ENCODE measurements at places on chromosomes 1 and 21.
A peak's percentile ranks its signal among the peaks of the same experiment; 100 is the strongest.

- no peak for DNase-seq
Observed at GRCh38 chr1:172745014-172745413, 86.1 kb downstream of the FASLG start.

DNA sequence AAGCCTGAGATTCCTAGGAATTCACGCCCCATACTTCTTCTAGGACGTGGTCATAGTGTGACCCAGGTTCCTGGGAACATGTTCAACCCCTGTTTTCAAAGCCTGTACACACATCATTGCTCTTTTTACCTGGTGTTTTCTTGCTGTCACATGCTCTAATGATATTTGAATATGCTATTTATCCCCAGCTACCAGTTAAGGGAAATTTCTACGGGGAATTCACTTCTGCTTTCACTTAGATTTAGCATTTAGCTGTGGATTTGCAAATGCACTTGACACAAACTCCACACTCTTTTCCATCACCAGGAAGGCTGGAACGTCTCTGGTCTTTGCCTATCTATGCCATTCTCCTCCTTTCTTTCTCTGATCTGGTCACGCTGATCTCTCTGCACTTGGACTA is 11.3 kb upstream of the SAMSN1 start:
- DNase-seq: no peak

GRCh38 chr1:6273380-6273891 is 12.5 kb upstream of the GPR153 start:
- DNase-seq: no peak

DNA sequence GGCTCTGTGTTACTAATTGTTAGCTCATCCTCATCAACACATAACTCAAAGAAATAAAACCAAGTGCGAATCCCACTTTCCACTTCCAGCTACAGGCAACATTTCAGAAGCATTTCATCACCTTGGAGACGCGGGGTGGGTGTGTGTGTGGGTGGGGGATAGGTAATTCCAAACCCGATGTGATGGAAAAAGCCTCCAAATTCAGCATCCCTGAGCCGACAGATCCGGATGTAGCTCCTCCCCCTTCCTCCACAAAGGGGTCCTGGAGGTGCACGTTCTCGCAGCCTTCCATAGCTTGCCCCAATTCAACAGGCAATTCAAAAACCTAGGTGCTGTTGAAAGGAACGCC is 486 bp downstream of the HSPA13 start:
- peak; percentile 60 for DNase-seq

DNA sequence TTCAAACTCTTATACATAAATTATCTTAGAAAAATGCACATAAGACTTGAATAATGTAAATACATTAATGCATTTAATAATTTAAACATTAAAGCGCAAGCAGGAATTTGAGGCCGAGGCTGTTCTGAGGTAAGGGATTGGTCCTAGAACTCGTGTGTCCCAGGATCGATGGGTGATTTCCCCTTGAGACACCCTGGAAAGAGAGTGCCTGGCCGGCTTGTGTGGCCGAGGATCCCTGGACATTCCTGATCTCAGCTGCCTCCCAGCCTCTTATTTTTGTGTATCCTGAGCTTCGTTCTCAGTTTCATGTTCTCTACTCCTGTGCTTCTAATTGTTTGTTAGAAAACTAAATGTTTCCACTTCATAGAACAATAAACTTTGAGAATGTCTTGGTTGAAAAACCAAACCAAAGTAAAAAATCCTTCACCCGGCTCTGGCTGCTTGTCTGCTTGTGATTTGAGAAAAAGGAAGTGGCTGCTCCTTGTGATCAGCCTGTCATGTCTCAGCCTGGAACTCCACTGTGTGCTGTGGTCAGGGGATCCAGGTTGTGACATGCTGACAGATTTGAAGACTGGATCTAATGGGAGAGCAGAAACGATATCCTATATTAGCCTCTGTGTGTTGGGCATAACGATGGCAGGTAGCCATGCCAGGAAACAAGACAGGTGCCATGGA is 40.7 kb downstream of the PEX14 start:
- no peak for DNase-seq

DNA sequence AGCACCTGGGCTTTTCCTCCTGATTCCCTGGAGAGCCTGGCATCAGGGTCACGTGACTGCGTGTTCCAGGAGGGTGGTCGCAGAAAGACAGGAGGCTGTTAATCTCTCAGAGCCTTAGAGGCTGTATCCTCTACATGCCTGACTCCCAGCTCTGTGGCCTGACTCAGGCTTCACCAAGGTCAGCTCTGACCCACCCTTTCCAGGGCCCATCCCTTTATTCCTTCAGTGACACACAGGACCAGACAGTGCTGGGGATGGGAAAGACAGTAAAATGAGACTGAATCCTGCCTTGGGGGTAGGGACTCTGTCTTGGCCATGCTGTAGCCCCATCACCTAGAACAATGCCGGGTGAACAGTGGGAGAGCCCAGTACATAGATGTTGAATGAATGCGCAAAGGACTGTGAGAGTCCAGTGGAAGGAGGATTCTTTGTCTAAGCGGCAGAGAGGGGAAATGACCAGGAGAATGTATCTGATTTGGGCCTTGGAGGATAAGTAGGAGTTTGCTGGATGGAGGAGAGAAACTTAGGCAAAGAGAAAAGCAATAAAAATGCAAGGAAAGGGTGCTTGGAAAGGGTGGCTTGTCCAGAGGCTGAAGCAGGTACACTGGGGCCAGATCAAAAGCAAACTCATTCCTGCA is 33.0 kb downstream of the EPHX1 start:
- no peak for DNase-seq

GRCh38 chr1:108007531-108007930 is 42.6 kb upstream of the VAV3 start:
- DNase-seq: no peak

All from NCI-H524 (cell line).